ENCODE measurements at places on chromosomes 2 and 18. TPM values are rescaled to one million over a fixed set of nuclear protein-coding genes. Genes with fewer than 3 reads are reported as not detected.

SCRN3 gene
- total RNA-seq = 15.7 TPM

C2orf78 gene
- not detected for total RNA-seq

GRP gene
- not detected for total RNA-seq

GRCh38 chr18:68694316-68694715 is 20.6 kb downstream of the TMX3 start:
- no peak for DNase-seq

CCDC68 gene
- total RNA-seq = 5.0 TPM

DNA sequence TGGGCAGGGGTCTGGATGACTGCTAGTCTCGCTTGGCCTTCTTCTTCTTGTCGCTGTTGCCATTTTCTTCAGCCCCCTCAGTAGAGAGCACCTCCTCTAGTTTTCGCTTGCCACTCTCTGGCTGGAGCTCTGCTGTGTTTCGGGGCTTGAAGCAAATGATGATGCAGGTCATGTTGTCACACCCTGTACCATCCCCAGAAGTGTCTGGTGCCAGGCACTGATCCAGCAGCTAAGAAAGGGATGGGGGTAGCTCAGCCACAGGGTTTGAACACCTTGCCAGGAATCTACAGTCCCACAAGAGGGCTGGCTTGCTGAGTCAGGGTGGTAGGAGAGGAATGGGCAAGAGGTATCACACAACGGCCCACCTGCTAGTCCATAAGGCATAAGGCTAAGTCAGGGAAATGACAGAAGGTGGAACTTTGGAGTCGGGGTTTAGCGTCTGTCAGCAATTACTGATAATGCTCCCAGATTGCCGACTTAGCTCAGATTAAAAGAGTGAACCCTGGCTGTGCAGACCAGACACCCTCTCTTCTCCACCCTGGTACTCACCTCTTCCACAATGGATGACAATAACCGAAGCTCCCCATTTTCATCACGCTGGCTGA is 1.1 kb upstream of the ZNF513 start:
- no peak for DNase-seq

CHRNG gene
- total RNA-seq = not detected

GRCh38 chr18:3594760-3595368 is 144.9 kb downstream of the TGIF1 start:
- DNase-seq = no peak

DNA sequence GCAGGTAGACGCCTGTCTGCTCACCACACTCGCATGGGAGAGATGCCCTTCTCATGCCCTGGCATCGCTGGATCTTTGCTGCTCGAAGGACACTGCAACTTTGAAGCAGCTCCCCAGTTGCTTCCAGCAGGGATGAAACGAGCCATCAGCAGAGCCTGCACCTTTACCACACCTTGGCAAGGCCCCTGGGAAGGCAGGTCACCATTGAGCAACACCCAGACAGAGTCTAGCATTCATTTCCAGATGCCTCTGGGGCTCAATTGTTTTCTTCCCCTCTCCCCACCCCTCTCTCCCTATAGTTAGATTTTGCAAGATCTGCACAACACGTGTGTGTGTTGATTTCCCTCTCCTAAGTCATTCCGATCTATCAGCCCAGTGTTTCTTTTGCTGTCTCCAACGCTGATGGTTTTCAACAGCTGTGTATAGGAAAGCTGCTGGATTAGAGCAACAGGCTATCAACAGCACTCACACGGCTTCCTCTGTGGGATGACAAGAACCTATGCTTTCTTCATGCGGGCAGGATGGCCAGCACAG is 25.6 kb upstream of the INHBB start:
- DNase-seq = no peak

TMEM247 gene
- not detected for total RNA-seq

DNA sequence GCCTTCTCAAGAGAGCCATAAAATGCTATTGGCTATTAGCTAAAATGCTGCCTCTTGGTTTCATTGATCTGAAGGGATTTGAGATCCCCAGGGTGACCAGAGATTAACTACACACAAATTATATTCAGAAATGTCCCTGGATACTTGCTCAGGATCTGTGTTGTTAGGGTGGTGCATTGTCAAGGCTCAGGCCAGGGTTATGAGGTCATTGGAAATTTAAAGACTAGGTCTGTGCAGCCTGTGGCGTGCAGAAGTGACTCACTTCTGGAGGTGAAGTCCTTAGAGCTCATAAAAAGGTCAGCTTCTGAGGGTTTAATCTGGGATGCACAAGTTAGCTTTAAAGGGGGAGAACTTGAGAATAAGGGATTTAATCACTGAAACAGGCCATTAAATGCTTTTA is 23.5 kb downstream of the LRRTM1 start:
- no peak for DNase-seq

DNA sequence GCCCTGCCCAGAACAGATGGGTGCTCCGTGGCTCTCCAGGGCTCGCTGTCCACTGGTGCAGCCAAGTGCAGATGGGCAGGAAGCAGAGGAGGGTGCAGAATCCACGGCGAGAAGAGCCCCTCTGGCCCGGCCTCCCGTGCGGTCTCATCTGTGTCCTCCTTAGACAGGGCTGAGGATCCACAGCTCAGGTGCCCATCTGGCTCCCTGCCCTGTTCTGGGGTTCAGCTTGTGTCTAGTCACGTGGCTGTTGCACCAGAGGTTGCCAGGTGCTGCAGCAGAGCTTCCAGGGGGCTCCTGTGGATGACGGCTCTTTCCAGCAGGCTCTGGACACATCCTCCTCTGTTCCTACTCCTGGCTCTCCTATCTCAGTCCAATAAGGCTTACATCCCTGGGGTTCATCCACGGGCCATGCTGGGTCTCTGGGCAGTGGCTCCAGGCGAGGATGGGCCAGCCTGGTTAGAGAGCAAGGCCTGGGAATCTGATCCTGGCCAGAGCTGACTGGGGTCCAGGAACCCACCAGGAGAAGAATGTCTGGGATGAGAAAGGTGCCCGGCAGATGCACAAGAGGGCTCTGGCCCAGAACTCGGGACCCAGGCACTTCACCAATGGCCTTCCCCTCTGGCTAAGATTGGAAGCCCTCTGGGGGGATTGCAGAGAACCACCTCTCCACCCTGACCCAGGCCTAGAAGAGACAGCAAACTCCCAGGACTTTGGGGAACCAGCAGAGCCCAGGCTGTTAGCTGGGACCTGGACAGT is 116.3 kb upstream of the ID2 start:
- no peak for DNase-seq

CFAP65 gene
- total RNA-seq = not detected

DNA sequence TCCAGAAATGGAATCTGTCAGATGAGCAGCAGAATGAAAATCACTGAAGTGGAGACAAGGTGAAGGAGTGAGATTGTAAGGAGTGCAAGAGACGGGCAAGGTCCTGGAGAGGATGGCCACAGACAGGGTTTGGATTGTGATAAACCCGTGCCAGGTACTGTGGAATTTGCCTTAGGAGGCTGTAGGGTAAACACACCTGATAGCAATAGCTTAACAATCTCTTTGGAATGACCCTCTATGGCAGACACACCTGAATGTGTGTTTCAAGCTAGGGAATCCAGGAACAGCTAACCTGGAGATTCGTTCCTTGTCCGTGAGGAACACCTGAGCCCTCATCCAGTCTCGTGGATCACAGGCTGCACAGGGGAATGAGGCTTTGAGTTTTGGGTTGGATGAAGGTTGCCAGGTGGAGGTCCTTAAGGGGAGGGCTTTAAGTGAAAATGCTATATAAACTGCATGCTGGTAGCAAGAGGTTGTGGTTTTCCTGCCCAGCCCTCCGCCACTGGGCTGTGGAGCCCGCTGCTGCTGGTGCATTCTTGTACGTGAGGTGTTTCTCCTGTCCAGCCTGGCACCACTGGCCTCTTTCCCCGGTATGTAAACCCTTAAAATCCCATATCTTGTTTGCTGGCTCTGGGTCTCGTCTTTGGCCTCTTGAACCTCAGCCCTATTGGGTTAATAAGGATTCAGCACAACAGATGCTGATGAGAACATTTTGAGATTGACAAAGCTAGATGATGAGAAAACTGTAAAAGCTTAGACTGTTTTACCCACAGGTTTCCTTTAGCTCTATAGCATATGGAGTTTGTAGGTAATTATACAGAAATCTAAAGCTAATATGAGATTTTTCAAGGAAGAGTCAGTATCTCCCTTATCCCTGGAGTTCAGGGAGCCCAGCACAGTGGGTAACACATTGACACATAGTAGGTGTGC is 117.9 kb downstream of the ARHGAP15 start:
- DNase-seq = no peak

- no peak for DNase-seq
These were observed 36.5 kb downstream of the BCL2L11 start for GRCh38 chr2:111157071-111157661.

DNA sequence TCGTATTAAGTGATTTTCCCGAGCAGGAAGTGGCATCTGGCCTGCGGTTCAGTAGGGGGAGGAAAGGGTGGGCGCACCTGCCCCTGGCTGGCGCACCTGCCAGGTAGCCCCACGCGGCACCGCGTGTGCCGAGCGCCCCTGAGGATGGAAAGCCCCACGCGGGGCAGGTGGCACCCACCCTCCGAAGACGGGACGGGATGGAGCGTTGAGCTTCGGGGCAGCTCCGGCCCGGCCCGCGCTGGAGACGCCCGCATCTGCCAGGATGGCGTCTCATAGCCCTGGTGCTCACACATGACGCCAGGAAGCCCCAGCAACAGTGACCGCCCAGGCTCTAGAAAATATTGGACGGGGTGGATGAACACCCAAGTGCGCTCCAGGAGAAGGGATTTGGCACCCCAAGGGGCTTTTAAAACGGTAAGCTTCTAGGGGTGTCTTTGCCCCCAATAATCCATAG is 2.5 kb upstream of the NFATC1 start:
- peak; percentile 12 for DNase-seq

- no peak for DNase-seq
These were observed 50.6 kb downstream of the PXDN start for GRCh38 chr2:1693723-1694122.

DNA sequence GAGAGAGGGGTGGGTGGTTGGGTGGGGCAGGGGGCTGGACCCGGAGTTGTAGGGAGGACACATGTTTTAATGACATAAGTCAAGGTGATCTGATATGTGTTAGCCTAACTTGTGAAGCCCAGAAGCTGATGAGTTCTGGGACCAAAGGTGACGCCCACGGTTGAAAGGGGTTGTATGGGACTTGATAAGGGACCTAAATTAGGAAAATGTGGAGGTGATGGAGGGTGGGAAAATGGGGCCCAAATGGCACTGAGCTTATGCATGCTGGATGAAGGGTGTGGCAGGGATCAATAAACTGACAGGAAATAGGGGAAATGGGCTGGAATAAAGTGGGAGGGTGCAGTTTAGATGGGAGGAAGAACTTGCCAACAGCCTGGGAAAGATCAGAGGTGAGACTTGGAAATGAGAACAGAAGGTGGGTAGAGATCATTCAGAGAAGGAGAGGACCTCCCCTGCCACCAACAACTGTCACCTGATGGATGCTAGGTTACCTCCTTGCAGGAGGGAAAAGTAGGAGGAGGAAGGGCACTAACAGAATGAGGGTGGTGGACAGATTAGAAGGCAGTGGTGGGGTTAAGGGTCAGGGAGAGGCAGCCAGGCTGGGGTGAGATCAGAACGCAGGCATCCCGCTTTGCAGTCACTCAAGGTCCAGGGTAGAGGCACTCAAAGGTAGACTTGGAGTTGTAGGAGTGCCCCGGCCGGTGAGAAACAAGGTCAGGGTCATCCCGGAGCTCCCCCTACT is 15.3 kb downstream of the WNT10A start:
- no peak for DNase-seq

DNA sequence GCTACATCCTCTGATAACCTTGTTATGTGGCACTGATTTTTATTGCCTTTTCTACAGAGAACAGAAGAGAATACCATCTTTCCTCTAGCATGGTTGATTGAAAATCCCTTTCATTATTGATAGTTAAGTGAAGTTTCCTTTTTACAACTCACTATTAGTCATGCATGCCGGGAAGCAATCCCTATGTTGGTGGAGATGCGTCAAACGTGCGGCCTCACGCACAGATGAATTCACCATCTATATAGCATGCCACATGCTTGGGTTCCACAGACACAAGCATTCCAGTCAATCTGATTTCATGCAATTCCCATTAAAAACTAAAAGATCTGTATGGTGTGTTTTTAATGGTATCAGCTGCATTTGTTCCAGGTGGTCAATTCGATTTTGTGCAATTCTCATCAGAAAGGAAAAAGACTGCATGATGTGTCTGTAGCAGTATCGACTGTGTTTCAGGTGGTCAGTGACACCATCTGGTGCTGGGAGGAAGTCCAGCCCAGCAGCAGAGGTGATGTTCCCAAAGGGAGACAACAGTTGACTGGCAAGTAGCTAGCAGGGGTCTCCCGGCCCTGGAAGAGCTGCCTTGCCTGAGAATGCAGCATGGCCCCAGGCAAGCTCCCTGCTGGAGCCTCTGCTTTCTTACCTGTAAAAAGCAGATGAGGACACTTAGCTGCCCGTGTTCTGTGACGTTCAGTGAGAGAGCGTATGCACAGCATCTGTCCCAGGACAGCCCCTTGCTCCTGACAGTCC is 151.3 kb upstream of the NCK2 start:
- no peak for DNase-seq

DNA sequence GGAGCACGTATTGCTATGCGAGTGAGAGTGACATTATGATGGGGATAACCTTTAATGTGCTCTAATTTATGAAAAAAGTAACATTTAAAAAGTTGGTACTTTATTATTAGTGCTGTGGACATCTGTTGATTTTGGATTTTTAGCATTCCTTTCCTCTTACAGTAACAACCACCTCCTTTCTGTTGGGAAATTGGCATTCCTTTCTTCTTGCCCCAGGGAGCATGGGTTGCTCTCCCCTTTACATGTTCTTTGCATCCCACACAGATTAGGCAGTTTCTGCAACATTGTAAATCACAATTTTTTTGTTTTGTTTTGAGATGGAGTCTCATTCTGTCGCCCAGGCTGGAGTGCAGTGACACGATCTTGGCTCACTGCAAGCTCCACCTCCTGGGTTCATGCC is 300.2 kb downstream of the LPIN1 start:
- no peak for DNase-seq

DNA sequence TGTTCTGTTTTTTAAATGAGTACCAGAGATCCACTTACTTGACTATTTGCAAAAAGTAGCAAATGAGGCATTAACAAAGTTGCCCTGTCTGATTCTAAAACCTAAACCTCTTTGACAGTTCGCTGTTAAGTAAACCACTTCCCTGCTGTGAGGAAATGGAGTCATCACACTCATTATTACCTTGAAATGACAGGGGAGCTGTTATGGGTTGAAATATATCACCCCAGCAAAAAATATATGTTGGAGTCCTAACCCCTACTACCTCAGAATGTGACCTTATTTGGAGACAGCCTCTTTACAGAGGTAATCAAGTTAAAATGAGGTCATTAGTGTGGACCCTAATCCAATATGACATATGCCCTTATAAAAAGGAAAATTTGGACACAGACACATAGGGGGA is 36.1 kb downstream of the DHRS9 start:
- no peak for DNase-seq

DNA sequence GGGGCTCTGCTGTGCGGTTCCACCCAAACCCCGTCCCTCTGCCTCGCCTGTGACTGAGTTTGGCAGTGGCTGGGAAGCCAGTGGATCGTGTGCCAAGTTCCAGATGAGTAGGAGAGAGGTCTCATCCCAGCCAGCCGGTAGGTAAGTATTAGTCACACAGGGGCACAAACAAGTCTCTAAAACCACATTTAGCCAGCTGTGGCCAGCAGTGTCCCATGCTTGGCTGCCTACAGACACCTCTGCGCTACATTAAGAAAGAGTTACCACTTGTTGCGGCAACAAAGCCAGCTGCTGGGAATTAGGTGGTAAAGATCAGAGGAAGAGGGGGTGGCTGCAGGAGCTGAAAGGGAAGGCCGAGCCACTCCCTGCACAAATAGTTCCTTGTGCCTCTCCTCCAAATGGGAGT is 81.2 kb downstream of the GATA6 start:
- no peak for DNase-seq

- DNase-seq = no peak
These were observed 130.0 kb downstream of the GLI2 start for GRCh38 chr2:120865656-120866055.

- no peak for DNase-seq
These were observed 45.0 kb downstream of the ARHGAP25 start for GRCh38 chr2:68779595-68779994.

GPR35 gene
- 2.6 TPM for total RNA-seq

Data from tibial nerve (tissue), 4 donors.